Esophagus muscularis mucosa (tissue), 4 donors: ENCODE measurements at places on chromosomes 11 and 22. TPM values are rescaled to one million over a fixed set of nuclear protein-coding genes. Genes with fewer than 3 reads are reported as not detected.
A peak's percentile ranks its signal among the peaks of the same experiment; 100 is the strongest.

Gene KLHL35
- 0.42 TPM for total RNA-seq

DNA sequence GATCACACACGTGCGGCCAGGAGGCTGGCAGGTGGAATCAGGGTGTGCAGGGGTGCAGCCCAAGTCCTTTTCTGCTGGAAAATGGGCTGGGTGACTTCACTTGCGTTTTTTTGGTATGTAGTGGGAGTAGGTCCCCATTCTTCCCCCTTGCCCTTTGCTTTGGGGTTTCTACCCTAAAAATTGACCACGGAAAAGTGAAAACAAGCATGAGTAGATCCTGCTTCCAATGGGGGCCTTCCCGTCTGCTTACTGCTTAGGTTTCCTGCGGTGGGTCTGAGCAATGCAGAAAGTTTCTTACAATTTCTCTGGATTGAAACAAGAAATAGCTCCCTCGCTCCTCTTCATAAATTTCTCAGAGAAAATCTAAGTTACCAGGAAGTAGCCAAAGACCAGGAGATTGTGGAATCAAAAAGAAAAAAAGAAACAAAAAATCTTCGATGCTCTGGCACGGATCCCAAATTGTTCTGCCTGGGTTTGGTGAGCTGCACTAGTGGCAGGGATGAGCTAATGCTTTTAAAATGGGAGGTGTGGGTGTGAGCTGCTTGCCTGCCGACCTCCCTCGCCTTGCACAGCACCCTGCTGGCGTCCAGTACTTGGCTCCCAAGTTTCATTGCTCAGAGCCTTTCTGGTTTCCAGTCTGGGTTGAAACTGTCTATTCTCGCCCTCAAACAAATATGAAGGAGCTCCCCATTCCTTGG, 2.4 kb downstream of the TIMP3 start:
- no peak for DNase-seq
- peak overlapping the region; percentile 96 for H3K4me3 ChIP-seq
- peak overlapping the region; percentile 95 for H3K27ac ChIP-seq

Gene OR2AG1
- not detected for total RNA-seq

Gene YWHAH
- total RNA-seq: 140 TPM

- DNase-seq: peak; percentile 89
- no peak overlapping the region for H3K4me3 ChIP-seq
- H3K27ac ChIP-seq: peak overlapping the region; percentile 21
Observed at GRCh38 chr11:76604626-76605241, 65.8 kb downstream of the LRRC32 start.

Gene KCTD17
- total RNA-seq: 26.3 TPM

Gene SERPING1
- total RNA-seq: 576 TPM

DNA sequence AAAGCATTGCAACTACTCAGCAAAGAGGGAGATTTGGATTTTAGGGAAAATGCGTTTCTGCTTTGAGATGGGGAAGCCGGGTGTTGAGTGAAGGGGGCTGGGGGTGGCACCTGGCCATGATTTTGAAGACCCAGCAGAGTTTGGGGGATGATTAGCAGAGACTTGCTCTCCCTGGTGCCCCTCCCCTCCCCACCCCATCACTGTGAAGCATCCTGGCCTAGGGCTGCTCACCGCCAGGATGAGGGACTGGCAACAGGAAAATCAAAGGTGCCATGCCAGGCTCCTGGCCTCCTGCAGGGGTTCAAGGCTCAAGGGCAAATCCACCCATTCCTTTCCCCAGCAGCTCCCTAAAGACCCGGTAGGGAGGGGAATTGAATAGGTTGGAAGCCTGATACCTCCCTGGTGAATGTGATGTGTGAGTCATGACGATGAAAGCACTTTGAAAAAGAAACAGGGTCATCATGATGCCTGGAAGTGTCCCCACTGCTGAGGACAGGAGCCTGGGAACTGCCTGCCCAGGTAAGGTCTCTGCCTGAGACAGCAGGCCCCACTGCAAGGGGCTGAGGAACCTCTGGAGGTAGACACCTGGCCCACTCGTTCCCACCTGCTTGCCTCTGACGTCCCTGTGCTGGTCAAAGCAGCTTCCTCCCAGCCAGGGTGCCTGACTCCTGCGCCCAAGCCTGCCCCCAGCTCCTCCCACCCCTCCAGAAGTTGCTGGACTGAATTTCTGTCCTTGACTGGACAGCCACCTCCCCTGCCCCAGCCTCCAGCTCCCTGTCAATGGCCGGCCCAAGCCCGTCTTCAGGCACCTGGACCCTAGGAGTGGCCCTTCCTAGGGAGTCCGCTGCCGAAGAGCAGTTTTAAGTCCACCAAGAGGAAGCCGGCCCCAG, 1.7 kb downstream of the CHST1 start:
- H3K36me3 ChIP-seq: no peaks in the 10 kb centered on the region
- H3K4me1 ChIP-seq: peaks cover 33% of the 10 kb centered on the region
- peaks cover 42% of the 10 kb centered on the region for H3K27me3 ChIP-seq
- DNase-seq: no peak

Gene P2RY6
- total RNA-seq: 2.5 TPM

GRCh38 chr11:68890490-68891231, 13.0 kb downstream of the MRPL21 start:
- peaks cover 21% of the 10 kb centered on the region for H3K4me1 ChIP-seq
- no peaks in the 10 kb centered on the region for H3K27me3 ChIP-seq
- H3K36me3 ChIP-seq: peaks cover 39% of the 10 kb centered on the region
- H3K4me3 ChIP-seq: no peak overlapping the region
- H3K27ac ChIP-seq: peak overlapping the region; percentile 74
- DNase-seq: peak; percentile 93

Gene HRAS
- 52.3 TPM for total RNA-seq

Gene RRP8
- 21.6 TPM for total RNA-seq

DNA sequence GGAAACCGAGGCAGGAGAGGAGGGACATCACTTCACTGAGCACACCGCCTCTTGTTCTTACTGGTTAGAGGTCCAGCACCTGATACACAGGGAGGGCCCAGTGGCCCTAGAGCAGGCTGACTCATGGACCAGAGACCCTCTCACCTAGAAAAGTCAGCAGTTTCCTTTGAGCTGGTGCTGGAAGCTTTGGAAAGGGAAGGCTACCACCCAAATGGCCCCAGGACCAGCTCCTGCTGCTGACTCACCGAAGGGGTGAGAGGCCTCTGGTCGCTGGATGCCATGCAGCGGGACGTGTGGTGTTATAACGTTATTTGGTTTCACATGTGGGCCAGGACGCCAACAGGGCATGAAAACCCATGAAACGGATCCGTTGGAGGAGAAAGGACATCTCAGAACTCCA, 3.8 kb downstream of the NADSYN1 start:
- H3K4me3 ChIP-seq: no peak overlapping the region
- no peaks in the 10 kb centered on the region for H3K27me3 ChIP-seq
- H3K27ac ChIP-seq: no peak overlapping the region

DNA sequence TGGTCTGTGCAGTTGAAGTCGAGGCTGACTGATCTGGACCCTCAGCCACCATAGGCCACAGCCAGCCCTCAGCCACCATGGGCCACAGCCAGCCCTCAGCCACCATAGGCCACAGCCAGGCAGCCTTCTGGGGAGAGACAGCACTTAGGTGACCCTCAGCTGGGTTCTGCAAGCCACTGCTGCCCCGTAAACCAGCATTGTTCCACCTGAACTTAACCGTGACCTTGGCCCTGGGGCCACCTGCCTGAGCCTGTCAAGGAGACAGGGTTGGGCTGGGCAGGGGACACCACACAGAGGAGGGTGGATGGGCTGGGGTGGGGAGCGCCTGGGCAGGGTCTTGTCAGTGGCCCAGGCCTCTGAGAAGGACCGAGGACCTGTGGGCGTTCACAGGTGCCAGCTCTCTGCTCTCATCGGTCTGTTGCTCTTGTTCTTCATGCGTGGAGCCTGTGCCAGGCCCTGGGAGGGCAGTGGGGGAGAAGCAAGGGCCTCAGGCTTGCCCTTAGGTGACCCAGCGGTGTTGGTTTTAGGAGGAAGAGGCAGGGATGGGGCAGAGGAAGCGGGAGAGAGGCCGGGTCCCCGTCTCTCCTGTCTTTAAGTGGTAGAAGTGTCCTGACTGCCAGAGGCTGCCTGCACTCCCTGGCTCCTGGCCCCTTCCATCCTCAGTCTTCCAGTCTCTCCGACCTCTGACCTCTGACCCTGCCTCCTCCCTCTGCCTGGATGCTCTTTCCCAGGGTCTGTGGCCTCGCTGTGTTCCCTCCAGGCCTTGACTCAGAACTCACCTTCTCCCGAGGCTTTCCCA, 36.9 kb downstream of the GRAMD4 start:
- H3K4me1 ChIP-seq: peaks cover 38% of the 10 kb centered on the region
- no peak for DNase-seq
- H3K27me3 ChIP-seq: no peaks in the 10 kb centered on the region
- H3K36me3 ChIP-seq: no peaks in the 10 kb centered on the region
- no peak overlapping the region for H3K4me3 ChIP-seq

DNA sequence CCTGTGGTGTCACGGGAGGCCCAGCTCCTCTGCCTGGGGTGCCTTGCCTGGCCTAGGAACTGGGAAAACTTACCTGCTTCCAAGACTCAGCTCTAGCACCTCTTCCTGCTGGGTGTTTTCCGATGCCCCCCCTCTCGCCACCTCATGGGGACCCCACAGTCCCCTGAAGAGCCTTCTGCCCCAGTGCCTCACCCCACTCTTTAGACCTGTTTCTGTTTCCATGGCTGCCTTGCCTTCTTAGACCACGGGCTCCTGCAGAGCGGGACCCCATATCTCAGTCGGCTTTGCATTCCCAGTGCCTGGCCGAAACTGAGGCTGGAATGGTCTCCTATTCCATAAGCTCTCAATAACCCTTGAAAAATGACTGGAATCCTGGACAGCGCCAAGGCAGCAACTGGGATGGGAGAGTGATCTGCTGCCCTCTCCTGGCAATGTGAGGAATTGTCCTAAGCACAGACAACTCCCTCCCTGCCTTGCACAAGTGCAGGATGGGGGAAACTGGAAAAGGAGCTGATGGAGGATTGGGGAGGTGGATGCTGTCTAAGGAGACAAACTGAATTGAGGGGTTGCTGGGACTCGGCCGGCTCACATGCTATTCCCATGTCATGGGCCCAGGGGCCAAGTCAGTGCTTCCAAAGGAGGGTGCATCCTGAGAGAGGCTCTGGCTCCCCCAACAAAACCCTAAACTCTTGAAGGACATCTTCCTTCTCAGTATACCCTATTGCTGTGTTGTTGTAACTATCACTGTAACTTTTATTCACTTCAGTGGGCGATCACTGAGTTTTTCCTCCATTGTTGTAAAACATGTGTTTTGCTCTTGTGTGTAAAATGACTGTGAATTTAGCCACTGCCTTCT, 26.6 kb upstream of the IL17RA start:
- no peaks in the 10 kb centered on the region for H3K36me3 ChIP-seq
- no peak overlapping the region for H3K27ac ChIP-seq
- peaks cover 12% of the 10 kb centered on the region for H3K4me1 ChIP-seq
- no peaks in the 10 kb centered on the region for H3K27me3 ChIP-seq
- DNase-seq: peak; percentile 94
- H3K4me3 ChIP-seq: no peak overlapping the region

- peaks cover 14% of the 10 kb centered on the region for H3K4me1 ChIP-seq
- H3K27ac ChIP-seq: no peak overlapping the region
- DNase-seq: peak; percentile 87
- H3K36me3 ChIP-seq: no peaks in the 10 kb centered on the region
- no peak overlapping the region for H3K4me3 ChIP-seq
Observed at GRCh38 chr11:76592025-76592914, 78.3 kb downstream of the LRRC32 start.

DNA sequence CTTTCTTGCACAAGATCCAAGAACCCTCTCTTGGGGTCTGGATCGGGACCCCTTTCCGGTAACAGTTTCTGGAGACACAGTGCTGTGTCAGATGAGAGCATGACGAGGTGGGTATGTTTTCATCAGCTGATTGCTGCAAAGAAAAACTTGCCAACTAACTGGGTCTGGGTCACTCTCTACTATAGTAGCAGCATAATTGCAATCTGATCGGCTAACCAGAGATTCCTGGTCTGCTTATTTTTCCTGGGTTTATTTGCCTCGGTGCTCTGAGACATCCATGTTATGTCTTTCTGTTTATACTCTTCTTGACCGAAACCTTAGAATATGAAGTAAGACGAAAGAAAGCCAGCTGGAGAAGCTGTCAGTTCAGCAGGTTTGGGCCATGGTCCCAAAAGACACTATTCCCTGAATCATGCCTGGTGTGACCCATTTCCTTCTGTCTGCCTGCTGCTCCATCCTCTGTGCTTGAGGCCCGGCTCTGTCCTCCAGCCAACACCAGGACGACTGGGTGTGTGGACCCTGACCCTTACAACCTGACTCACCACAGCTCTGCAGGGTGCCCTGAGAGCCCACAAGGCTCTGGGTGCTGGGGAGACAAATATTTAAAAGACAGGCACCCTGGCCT, 24.1 kb upstream of the CLMP start:
- DNase-seq: no peak
- H3K4me3 ChIP-seq: no peak overlapping the region
- peaks cover 6% of the 10 kb centered on the region for H3K4me1 ChIP-seq
- no peaks in the 10 kb centered on the region for H3K27me3 ChIP-seq
- peak overlapping the region; percentile 58 for H3K27ac ChIP-seq
- H3K36me3 ChIP-seq: no peaks in the 10 kb centered on the region

GRCh38 chr22:39959640-39960447, at the start of gene TMA7B:
TSS of gene TMA7B (plus strand) at chr22:39960397. CDS start at chr22:39964375, 3,978 bp downstream.
- no peak for DNase-seq
- no peak within 1 kb of the TSS for H3K4me3 ChIP-seq
- no peak within 1 kb of the TSS for H3K27ac ChIP-seq

Gene CASP4
- total RNA-seq: 107 TPM

DNA sequence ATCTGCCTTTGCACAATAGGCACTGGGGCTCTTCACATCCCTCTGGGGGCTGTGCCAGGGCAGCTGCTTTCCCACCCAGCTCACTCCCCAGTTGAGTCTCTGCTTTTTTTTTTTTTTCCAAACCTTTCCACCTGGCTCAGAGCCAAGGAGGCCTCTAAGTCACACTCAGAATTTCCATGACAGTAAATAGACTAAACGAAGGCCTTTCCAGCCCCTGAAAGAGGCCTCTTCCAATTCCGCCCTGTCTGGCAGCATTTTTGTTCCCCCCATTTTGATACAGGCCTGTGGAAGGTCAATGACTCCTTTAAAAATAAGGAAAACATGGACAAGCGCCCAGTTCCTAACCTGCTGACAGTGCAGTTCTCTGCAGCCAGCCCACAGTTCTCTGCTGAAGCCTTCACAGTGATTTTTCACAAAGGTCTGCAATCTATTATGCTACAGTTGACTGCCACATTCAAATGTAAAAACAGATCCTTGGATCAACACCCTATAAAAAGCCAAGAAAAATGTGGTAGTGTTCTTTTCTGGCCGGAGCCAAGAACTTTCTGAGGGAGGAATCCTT, 107.5 kb upstream of the SESN3 start:
- H3K27me3 ChIP-seq: no peaks in the 10 kb centered on the region
- H3K36me3 ChIP-seq: no peaks in the 10 kb centered on the region
- peak; percentile 90 for DNase-seq
- H3K27ac ChIP-seq: peak overlapping the region; percentile 88
- H3K4me1 ChIP-seq: peaks cover 52% of the 10 kb centered on the region

Gene OR8A1
- total RNA-seq: not detected

DNA sequence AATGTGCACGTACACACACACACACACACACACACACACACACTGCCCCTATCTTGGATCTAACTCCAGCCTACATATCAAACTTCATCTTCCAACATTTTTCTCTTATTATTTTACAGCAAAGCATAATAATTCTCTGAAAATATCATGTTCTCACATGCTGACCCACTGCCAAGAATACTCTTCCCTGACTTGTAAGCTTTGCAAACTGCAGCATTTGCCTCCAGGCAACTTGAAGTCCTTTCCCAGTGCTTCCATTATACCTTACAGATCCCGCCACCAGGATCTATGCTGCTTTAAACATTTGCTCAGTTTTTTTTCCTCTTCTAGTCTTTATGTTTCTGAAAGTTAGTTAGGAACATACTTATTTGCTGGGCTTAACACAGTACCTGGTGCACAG, 483.3 kb upstream of the ARHGAP42 start:
- no peaks in the 10 kb centered on the region for H3K27me3 ChIP-seq
- H3K27ac ChIP-seq: no peak overlapping the region
- DNase-seq: no peak
- no peak overlapping the region for H3K4me3 ChIP-seq
